Adipocyte (in vitro differentiated cells): ENCODE measurements at places on chromosomes 3 and 15.

DNA sequence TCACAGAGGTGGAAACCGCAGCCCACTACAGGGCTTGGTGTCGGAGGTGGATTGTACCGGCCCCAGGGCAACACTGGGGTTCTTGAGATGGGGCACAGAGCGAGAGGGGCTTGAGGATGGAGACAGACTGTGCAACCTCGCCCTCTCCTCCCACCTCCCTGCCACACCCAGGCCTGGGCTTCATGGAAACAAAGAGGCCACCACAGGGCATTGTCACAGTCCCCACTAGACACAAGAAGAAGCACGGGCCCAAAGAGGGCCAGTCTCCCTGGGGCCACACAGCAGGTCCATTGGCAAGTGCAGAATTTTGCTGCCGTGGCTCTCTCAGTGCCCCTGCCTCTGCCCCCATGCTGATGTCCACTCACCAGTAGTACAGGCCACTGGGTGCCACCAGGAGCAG, 4.1 kb upstream of the CALML4 start:
- no peak for DNase-seq

- no peak for DNase-seq
These were observed 52.3 kb downstream of the FAM174B start for GRCh38 chr15:92603278-92603677.

DNA sequence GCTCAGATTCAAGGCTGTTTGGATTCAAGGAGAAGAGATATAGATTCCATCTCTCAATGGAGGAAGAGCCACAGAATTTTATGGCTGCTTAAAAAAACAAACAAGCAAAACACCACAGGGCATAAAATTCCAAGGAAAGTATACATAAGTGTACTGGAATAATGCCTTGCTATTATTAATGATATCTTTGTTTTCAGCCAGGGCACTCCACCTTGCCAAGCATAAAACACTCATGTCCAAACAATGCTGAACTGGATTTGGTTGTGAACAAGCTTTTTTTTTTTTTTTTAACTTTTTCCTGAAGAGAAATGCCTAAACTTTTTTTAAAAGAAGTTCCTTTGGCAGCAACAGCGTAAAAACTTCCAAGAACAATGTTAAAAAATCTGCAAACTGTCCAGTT, 4.8 kb upstream of the CLSTN2 start:
- DNase-seq: no peak

GRCh38 chr15:82621970-82622369, 25.2 kb downstream of the CPEB1 start:
- no peak for DNase-seq

GRCh38 chr3:112818289-112818688, 28.4 kb downstream of the CD200R1L start:
- peak; percentile 70 for DNase-seq

- DNase-seq: no peak
These were observed 83.1 kb downstream of the GAP43 start for GRCh38 chr3:115706311-115706829.
